ENCODE measurements at places on chromosomes 11 and 22.
A peak's percentile ranks its signal among the peaks of the same experiment; 100 is the strongest.

DNA sequence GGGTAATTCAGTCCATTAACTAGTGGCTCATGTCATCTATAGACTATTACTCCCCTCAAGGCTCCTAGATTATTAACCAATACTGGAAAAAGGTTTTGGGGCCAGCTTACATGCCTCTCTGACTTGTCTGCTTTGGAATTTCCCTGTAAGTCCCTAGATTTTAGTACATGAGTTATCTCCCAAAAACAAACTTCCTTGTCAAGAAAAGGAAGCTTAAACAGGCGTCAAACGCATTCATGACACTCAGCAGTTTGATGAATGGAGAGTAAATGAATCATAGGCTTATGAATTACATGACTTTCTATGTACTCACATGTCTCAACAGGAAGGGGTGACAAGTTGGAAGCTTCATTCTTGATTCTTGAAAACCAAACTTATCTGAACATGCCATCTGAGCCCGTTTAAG, 70.8 kb downstream of the BLID start:
- no peak for DNase-seq

GRCh38 chr11:66080055-66080817, 10.2 kb downstream of the PACS1 start:
- peak; percentile 71 for DNase-seq

GRCh38 chr11:19903620-19904069, 191.0 kb downstream of the NAV2 start:
- DNase-seq, result peak; percentile 53

GRCh38 chr11:103530257-103530656, 421.0 kb downstream of the DYNC2H1 start:
- DNase-seq, result no peak

GRCh38 chr11:88015170-88015569, 160.1 kb downstream of the RAB38 start:
- DNase-seq, result no peak

DNA sequence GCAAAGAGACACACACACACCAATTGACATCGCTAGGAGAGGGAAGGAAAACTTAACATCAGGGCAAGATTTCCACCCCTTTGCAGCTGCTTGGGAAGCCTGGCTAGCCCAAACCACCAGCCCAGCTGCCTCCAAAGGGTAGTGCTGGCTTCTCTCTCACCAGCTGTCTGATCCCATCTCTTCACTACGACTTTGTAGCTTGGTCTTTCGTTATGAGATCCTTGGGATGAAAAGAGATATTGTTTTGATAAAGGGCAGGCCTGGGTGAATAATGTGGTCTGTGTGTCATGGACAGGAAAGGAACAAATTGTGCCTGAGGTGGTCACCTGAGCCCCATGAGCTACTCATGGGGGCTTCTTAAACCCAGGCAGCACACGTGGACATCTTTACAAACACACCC, 101.9 kb downstream of the ARL14EP start:
- no peak for DNase-seq

- peak; percentile 58 for DNase-seq
Observed at GRCh38 chr22:19179497-19180048, 1.0 kb upstream of the SLC25A1 start.

DNA sequence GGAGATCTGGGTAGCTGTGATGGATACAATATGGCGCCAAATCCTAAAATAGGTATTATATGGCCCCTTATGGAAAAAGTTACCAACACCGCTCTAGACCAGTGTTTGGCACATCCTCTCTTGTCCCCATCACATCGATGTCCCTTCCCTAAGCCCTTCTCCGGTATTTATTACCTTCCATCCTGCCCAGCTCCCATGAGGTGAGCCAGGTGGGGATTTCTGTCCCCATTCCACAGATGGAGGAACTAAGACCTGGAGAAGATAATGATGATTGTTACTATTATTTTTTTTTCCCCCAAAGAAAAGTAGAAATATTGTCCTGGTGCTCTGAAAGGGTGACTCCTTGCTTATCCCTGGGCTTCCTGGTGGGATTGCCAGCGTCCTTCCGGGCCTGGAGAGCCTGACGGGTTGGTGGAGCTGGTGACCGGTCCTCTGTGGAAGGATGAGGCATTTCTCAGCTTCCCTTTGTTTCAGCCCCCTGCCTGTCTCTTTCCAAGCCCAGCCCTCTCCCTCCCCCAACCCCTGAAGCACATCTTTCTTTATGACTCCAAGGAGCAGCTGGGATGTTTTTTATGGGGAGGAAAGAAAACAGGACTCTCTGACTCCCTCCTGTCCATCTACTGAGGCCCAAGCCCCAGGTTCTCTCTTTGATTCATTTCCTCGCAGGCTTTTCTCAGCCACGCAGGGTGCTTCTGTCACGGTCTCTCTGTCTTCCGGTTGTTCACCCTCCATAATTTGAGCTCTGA, 65.4 kb downstream of the TP53I11 start:
- DNase-seq, result no peak

GRCh38 chr11:44380009-44380313, 70.0 kb upstream of the ALX4 start:
- no peak for DNase-seq

GRCh38 chr11:67076202-67076601, 19.6 kb downstream of the RHOD start:
- DNase-seq, result no peak

GRCh38 chr11:111933872-111934271, 3.3 kb upstream of the DIXDC1 start:
- no peak for DNase-seq

All from activated CD4-positive, alpha-beta T cell treated with anti-CD3 and anti-CD28 coated beads, Interleukin-2, amount 10 ng/mL, durations not matched to agents 7 days and 5 days (primary cell).